ENCODE measurements at places on chromosomes 1 and 21. TPM values are rescaled to one million over a fixed set of nuclear protein-coding genes. Genes with fewer than 3 reads are reported as not detected.

RGS8 gene
- total RNA-seq, result not detected

DNA sequence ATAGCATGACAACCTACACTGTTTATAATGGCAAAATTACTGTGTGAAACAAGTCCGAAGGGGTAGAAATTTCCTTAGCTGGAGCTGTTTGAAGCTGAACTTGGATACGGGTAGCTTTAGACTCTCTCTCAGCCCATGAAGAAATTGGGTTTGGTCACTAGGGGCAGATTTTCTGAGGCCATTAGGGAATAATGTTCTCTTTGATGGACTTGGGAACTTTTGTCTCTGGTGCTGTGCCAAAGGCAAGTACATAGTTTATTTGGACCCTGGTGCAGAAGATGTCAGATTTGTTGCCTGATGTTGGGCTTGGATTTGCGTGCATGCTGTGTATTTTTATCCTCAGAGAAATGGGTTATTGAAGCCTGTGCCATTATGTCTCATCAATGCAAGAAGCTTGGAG lies 109.6 kb downstream of the VPS13D start:
- no peak for ATAC-seq

LCE1F gene
- total RNA-seq, result not detected

DNA sequence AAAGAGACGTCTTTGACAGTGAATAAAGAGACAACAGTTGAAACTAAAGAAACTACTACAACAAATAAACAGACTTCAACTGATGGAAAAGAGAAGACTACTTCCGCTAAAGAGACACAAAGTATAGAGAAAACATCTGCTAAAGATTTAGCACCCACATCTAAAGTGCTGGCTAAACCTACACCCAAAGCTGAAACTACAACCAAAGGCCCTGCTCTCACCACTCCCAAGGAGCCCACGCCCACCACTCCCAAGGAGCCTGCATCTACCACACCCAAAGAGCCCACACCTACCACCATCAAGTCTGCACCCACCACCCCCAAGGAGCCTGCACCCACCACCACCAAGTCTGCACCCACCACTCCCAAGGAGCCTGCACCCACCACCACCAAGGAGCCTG lies 68.5 kb downstream of the TPR start:
- ATAC-seq, result no peak

TSACC gene
- 0.80 TPM for total RNA-seq

CYP4Z1 gene
- total RNA-seq, result 0.72 TPM

- ATAC-seq, result peak; percentile 21
Observed at GRCh38 chr1:202848191-202848542, 37.4 kb downstream of the PCAT6 start.

- ATAC-seq, result no peak
Observed at GRCh38 chr21:45032977-45033710, 41.2 kb upstream of the ADARB1 start.

GRCh38 chr1:25794325-25794724 lies 5.7 kb upstream of the SELENON start:
- ATAC-seq, result no peak

NUP133 gene
- 23.3 TPM for total RNA-seq

INSRR gene
- total RNA-seq, result not detected

- ATAC-seq, result no peak
Observed at GRCh38 chr1:164560556-164560955, 1.6 kb downstream of the PBX1 start.

BSND gene
- total RNA-seq, result not detected

TCP10L gene
- total RNA-seq, result not detected

NIBAN1 gene
- 27.5 TPM for total RNA-seq

- ATAC-seq, result peak; percentile 52
Observed at GRCh38 chr1:99814373-99814900, 35.7 kb upstream of the AGL start.

HUNK gene
- total RNA-seq, result 0.92 TPM

- ATAC-seq, result no peak
Observed at GRCh38 chr21:25979845-25980616, 190.5 kb downstream of the APP start.

DNA sequence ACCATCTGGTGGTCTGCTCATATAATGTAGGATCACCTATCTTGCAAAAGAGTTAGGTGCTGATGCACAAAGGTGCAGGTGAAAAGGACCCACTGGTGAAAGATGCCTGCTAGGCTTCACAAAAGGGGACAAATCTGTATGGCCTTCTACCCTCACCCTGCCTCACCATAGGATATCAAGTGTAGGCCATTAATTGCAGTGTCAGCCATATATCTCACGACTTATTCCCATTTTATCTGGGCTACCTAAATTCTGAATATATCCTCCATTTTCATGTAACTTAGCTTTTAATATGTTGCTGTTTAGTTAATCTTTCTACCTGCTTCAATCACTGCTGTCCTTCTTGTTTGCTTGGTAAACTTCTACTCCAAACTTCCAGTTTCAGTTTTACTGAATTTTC lies 84.2 kb upstream of the DPH5 start:
- ATAC-seq, result no peak

- ATAC-seq, result peak; percentile 71
Observed at GRCh38 chr1:82161700-82162141, 361.0 kb downstream of the ADGRL2 start.

DNA sequence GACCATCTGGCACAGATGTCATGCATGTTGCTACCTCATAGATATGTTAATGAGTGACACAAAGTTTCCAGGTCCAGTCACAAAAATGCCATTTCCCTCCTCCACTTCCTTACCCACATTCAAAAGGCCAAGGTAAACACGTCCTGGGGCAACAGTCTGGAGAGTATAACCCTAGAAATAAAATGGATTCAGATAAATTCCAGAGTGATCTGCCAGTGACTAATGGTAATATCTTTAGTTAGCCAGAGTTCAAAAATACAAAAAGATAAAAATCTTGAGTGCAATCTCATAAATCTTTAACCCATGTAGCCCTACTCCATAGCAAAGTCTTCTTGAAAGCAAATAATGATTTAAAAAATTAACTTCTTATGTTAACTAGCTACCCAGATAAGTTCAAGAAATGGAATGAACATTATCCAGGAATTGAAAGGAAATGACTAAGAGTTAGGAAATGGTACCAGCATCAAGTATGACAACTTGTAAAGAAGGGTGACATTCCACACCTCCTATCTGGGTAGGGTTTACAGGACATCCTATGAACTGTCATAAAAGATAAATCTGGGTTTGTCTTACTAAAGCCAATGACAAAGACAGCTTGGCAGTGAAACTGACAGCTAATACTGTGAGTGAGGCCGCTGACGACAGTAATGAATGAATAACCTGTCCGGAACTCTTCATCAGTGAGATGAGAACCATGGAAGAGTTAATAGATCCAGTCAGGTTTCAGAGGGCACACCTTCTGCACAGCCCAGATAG lies 18.1 kb downstream of the RGS2 start:
- ATAC-seq, result peak; percentile 98

DNA sequence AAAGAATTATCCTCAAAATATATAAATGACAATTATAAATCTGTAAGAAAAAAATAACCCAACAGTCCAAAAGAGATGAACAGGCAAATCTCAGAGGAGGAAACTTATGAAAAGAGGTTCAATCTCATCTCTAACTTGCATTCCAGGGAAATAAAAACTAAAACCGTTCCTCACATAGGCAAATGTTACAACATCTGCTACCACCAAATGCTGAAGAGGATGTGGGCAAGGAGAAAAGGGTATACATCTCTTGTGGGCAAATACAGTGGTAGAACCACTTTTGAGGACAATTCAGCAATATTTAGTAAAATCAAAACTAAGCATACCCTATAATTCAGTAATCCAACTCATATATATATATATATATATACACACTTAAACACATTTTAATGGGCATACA lies 33.7 kb upstream of the SGIP1 start:
- no peak for ATAC-seq

DNA sequence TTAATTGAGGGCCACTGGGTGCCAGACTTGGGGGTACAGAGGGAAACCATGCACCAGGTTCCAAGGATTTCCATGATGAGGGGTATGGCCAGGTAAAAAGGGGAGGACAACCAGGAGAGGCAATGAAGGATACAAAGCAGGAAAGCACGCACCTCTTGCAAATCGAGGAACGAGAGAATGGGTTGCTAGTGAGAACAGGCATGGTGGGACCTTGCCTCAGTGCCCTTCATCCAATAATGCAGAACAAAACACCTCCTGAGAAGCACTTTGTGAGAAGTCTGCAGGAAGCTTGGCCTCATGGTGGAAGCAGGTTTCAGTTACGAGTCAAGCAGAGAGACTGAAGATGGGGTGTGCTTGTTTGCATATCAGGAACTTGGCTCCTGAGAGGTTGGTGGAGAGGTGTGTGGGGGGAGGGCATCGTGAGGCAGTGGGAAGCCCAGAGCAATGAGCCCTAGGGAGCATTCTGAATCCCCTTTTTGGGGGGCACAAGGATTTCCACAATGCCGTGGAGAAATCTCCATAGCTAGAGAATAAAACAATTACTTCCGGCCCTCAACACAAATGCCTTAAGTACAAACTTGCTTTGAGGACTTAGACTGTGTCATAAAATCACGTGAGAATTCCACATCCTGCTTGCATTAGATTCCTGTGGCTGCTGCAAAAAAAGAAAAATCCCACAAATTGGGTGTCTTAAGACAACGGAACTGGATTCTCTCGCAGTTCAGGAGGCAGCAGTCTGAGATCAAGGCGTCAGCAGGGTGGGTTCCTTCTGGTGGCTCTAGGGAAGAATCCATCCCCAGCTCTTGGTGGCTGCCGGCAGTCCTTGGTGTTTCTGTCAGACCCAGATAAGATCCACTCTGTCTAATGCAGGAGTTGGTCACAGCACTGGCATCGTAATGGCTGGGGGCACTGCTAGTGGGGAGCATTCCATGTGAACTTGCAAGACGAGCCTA lies 54.9 kb upstream of the BACE2 start:
- peak; percentile 44 for ATAC-seq

- ATAC-seq, result peak; percentile 29
Observed at GRCh38 chr1:243595527-243596210, 254.4 kb downstream of the AKT3 start.

DNA sequence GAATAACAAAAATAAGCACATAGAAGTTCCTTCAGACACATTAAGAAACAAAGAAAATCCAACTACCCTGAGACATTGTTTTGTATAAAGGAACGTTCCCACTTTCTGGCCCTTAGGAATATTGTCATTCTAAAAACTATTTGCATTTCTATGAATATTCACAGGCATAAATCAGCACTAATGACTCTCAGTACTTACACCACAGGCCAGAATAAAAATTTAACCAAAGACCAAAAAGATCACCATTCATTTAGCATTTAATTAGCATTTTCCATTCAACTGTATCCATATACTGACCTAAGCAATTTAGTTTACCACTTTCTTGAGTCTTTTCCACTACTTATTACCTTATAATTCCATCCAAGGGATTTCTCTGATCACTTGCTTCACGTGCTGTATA lies 75.4 kb downstream of the TTLL7 start:
- ATAC-seq, result no peak

- no peak for ATAC-seq
Observed at GRCh38 chr1:7956218-7957032, 5.1 kb upstream of the PARK7 start.
